Forelimb muscle (tissue), 1 donor: ENCODE measurements at places on chromosomes 1 and 21. TPM values are rescaled to one million over a fixed set of nuclear protein-coding genes. Genes with fewer than 3 reads are reported as not detected.

The COL11A1 gene
- 31.6 TPM for polyA plus RNA-seq

DNA sequence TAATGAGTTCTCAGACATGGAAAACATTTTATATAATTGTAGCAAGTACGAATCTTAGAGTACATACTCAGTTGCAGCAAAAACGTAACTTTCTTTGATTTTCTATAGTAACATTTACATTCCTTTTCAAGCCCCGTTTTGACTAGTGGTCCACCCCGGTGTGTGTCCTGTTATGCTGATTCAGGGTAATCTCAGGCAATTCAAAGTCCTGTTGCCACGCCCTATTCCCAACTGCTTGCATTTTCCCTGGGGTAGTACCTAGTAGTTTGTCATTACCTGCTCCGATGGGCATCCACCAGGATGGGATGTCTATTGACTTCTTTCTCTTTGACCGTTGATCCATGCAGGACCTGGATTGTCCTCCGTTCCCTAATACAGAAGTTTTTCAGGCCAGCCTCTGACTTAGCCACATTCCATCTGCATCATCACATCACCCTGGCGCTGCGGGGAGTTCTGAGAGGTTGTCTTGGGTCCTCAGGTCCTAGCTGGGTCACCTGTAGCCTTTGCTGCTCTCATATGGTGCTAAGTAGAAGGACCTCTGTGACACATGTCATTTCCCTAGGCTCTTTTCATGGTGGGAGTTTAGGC lies 15.0 kb upstream of the FCAMR start:
- no peak for DNase-seq

GRCh38 chr1:36628804-36629203 lies 146.1 kb upstream of the CSF3R start:
- DNase-seq: no peak

- no peak for DNase-seq
Measured at GRCh38 chr1:38512789-38513188, 346.8 kb downstream of the RRAGC start.

- DNase-seq: no peak
Measured at GRCh38 chr1:104182251-104182650, 432.6 kb downstream of the AMY1C start.

The LPAR3 gene
- 0.11 TPM for polyA plus RNA-seq

DNA sequence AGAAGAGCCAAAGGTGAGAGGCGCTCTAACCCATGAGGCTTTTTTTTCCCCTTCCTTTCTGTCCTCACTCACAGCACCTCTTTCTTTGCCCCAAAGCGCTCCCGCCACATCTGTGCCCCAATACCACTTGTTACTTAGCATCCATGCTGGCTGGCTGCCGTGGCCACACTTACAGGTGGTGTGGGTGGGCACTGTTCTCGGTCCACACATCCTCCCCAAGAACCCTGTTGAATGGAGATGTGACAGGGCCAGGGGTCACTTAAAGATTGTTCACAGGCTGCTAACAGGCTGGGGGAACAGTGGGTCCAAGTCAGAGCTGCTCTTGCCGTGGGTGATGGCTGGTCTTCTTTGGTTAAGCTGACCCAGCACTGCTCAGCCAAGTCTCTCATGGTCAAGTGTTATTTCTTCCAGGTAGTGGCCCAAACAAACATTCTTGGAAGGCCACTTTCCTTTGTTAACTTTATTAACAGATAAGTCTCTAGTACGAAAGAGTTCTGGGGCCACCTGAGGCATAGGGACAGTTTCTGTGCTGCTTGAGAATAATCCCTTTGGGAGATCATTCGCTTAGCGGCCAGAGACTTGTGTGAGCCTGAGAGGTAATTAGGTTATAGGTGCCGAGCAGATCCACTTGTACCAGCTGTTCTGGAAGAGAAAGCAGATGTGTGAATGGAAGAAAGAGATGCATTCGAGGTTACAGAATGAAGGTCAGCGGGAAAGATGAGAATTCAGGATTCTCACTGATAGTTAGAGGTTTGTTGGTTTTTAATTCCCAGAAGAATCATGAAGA lies 62.6 kb upstream of the IRF2BP2 start:
- no peak for DNase-seq

DNA sequence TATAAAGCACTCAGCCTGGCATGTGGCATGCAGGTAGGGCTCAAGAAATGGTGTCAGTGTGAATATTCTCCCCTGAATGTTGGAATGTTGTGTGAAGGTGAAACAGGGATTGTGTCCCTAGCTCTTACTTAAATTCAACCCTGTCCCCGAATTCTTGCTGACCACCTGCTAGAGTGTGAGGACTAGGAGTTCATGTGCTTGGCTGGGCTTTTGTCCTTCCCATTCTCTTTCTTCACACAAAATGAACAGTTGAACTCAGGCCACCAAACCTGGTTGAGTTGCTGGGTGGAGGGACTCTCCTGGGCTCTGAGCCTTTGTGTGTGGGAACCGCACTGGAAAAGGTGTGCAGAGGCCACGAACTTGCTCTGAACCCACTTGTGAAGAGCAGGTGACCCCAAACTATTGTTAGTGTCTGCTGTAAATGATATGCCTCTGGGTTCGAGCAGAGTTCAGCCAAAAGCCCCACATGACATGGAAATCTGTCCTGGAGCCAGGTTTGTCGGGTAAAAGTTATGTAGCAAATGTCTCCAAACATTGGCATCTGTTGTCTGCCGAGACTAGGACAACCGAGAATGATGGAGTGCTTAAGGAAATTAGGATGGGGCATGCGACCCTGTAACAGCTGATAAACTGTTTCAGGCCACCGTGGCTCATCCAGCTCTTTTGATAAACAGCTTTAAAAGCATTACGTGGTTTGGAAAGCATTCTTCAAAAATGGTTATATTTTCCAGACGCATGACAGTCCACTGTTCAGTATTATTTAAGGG lies 144.2 kb downstream of the DHRS3 start:
- no peak for DNase-seq

The DHDDS gene
- polyA plus RNA-seq: 19.8 TPM

DNA sequence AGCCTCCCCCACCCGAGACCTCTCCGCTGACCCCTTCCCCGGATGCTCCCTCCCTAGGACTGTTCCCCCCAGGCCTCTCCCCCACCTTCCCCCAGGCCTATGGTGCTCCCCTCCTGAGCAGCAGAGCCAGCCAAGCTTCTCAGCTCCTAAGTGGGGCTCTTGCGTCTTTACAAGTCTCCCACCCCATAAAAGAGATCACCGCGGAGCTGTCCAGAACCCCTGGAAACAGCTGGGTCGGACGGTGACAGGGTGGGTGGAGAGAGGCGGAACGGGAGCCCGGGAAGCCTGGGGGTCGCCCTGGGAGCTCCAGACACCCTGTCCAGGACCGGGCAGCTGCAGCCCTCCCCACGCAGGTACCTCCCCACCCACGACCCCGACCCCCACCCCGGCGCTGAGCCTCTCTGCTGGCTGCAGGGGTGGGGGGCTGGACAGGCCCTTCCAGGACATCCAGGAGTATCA lies 61.2 kb downstream of the WNT9A start:
- DNase-seq: no peak

DNA sequence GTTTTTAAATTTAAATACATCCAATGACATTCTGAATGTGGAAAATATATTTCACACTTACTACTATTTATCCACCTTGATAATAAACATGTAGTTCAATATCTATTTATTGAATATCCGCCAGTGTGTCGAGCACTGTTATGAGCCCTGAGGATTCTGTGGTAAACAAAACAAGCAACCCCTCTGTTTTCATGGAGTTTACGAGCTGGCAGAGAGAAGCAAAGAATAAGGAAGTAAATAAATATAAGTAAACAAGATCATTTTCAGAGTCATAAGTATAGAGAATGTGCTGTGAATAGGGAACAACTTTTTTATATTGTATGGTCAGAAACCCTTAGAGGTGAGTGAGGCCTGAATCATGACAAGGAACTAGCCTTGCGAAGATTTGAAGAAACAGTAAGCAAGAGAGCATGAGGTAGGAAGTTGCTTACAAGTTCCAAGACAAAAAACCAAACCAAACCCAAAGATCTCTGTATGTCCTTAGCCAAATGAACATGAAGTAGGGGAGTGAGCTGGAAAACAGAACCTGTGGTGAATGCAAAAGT lies 6.4 kb upstream of the SERBP1 start:
- no peak for DNase-seq

The CLDN14 gene
- 8.0 TPM for polyA plus RNA-seq

The TATDN3 gene
- 9.8 TPM for polyA plus RNA-seq

DNA sequence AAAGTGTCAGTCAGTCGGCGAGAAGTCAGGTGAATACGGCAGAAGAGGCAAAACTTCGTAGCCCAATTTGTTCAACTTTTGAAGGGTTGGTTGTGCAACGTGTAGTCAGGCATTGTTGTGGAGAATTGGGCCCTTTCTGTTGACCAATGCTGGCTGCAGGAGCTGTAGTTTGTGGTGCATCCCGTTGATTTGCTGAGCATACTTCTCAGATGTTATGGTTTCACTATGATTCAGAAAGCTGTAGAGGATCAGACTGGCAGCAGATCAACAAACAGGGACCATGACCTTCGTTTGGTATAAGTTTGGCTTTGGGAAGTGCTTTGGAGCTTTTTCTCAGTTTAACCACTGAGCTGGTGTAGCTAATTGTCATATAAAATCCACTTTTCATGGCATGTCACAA lies 190.2 kb upstream of the ADAMTS5 start:
- no peak for DNase-seq

GRCh38 chr21:44526096-44526997 lies 13.6 kb downstream of the KRTAP10-1 start:
- DNase-seq: no peak

DNA sequence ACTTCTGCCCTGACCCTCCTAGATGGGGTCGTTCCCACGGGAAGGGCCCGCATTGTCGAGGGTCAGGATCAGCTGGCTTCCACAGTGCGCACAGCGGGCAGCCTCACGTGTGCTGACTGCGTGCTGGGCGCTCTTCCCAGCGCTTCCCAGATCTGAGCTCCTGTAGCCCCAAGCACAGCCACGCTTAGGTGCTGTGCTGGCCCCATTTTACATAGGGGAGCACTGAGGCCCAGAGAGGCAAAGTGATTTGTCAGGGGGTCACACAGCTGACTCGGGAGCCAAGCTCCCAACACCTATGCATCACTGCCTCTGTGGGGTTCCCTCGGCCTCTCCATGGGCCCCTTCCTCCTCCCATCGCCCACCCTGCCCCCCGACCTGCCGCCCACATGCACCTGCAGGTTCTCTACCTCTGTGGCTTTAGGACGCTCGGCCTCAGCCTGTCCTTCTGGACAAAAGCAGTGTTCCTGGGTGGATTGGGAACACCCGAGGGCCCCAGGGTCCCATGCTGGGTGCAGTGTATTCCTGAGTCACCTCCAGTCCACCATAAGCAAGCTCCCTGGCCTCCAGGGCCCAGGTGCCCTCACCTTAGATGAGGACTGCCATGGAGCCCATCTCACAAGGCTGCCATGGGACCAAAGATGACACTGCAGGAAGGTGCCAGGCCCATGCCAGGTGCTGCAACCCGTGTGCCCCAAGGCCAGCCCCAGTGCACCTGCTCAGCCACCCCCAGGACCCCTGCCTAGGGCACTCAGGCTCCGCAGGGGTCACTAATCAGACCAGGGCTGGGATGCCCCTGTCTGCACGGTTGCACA lies 23.3 kb downstream of the TFF3 start:
- no peak for DNase-seq

DNA sequence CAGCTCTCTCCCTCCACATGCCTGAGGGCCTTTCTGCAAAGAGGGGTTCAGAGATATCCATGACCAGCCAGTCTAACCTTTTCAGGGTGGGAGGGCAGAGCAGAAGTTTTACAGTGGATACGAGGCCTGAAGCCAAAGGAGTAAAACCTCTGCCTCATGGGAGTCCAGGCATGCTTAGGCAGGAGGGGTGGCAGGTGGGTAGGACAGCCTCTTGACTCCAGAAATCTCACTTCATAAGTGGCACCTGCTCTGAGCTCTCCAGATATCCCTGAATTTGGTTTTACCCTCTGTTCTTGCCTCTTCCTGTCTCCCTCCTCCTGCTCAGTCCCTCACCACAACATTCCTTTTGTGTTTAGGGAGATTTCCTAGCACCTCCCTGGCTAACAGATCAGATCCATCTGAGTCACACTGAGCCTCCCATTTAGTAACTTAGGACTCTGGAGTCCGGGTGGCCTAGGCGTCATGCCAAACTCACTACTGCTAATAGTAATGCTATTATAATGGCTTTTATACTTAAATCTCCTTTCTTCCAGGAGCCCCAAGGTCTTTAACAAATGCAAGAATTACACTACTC lies 201.0 kb downstream of the HS2ST1 start:
- DNase-seq: no peak

The FAM72C gene
- polyA plus RNA-seq: 1.1 TPM

The NEXN gene
- polyA plus RNA-seq: 288 TPM

The C4BPB gene
- polyA plus RNA-seq: 0.18 TPM

- DNase-seq: no peak
Measured at GRCh38 chr1:32774464-32774808, 42.7 kb downstream of the YARS1 start.

The TMOD4 gene
- polyA plus RNA-seq: 43.2 TPM

GRCh38 chr1:2198571-2198970 lies 4.0 kb upstream of the FAAP20 start:
- no peak for DNase-seq

- DNase-seq: no peak
Measured at GRCh38 chr1:2791027-2791760, 10.3 kb downstream of the TTC34 start.

- DNase-seq: no peak
Measured at GRCh38 chr1:241639623-241640148, 483 bp downstream of the CHML start.

The CHD5 gene
- 0.14 TPM for polyA plus RNA-seq

The SYT6 gene
- 1.7 TPM for polyA plus RNA-seq

- no peak for DNase-seq
Measured at GRCh38 chr1:65992165-65992821, 199.6 kb downstream of the PDE4B start.

The OR2M3 gene
- polyA plus RNA-seq: 0.01 TPM

DNA sequence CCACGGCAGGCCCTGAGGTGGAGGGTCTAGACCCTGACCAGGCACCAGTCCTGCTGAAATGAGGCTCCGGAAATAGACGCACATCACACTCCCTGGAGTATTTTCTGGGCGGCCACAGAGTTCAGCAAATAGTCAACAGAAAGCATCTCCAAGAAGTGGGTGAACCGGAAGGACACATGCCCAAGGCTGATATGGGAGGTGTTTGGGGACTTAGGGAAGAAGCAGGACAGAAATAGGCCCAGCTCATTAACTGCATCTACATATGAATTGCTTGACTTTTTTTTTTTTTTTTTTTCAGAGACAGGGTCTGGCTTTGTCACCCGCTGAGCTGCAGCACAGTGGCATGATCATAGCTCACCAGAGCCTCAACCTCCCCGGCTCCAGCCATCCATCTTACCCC lies 36.5 kb upstream of the GPR157 start:
- no peak for DNase-seq

The JAM2 gene
- 38.1 TPM for polyA plus RNA-seq

DNA sequence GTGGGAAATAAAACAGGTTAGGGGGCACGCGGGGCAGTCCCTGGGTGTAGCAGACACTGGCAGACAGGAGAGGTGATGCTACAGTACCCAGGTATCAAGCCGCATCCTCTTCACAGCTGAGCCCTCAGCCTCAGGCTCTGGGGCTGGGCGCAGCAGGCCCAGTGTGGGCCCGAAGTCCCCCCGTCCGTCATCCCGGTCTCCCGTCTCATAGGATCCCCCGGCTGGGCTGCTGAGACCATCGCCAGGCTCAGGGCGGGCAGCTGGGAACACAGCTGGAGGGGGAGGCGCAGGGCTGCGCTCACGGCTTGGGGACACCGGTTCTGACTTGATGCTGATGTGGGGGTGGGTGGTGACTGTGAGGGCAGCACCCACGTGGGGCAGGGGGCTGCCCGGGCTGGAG lies 32.7 kb downstream of the MEF2D start:
- DNase-seq: no peak
